ENCODE measurements at places on chromosomes 1 and 21.

DNA sequence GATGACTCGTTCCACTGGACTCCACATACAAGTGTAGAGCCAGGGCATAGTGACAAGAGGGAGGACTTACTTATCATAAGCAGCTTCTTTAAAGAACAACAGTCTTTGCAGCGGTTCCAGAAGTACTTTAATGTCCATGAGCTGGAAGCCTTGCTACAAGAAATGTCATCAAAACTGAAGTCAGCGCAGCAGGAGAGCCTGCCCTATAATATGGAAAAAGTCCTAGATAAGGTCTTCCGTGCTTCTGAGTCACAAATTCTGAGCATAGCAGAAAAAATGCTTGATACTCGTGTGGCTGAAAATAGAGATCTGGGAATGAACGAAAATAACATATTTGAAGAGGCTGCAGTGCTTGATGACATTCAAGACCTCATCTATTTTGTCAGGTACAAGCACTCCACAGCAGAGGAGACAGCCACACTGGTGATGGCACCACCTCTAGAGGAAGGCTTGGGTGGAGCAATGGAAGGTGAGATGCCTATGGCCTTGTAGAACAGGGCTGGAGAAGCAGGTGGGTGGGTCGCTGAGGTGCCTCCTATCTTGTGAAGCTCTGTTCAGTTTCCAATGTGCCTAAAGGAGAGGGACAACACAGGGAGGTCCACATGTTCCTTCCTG is 12.1 kb downstream of the MIA3 start:
- DNase-seq, result no peak

DNA sequence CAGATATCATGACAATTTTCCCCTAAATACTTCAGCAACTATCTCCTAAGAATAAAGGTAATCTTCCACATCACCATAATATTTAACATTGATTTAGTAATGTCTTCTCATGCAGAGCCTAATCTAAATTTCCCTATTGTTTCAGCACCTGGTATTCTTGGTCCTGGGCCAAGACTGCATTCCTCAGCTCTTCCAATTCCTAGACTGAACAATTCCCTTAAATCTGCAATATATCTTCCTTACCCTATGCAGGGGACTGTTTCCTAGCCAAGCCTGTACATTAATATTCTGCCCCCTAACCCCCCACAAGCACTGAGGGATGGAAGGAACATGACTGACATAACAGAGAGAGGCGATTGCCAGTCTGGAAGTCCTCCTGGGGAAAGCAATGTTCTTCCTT is 28.7 kb upstream of the DISP1 start:
- no peak for DNase-seq

DNA sequence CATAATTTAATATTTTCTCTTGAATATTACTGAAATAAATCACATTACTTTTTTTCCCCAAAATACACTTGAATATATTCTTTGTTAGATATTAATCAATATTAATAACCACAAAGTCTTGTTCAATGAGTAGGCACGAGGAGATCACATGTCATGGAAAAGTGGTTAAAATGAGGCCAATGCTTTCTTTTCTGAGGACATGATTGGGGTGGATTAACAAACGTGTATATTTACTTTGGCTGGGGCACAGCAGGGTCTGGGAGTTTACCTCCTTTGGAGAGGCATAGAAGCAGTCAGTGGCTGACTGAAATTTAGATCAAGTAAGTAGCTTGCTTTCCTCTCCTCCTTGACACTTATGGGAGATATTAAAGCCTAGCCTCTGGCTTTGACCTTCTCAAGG is 664.3 kb upstream of the B3GALT2 start:
- DNase-seq, result no peak

GRCh38 chr21:33132054-33132453 is 62.1 kb downstream of the OLIG1 start:
- no peak for DNase-seq

DNA sequence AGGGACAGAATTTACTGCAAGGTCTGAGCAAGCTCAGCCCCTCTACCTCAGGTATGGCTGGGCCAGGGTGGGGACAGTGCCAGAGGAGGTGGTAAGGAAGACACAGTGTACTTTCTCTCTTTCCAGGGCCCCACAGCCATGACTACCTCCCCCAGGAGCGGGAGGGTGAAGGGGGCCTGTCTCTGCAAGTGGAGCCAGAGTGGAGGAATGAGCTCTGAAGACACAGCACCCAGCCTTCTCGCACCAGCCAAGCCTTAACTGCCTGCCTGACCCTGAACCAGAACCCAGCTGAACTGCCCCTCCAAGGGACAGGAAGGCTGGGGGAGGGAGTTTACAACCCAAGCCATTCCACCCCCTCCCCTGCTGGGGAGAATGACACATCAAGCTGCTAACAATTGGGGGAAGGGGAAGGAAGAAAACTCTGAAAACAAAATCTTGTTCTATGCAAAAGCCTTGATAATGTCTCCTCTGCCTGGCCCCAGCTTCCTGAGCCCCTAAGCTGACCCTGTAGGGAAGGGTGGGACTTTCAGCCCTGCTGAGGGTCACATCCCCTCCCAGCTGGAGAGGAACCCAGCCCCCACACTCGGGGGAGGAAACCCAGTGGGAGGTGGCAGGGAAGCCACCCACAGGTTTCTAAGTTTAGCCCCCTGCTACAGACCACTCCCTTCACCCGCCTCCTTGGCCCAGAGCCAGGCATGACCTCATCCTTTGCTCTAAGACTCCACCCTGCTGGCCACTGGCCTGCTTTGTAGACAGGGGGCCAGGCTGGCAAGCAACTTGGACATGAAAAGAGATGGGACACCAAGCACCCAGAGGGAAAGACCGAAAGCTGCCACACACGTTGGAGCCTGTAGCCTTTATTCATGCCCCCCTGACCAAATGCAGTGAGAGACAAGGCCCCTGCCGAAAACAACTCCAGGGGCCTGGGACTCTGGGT is 6.4 kb downstream of the RHOC start:
- peak; percentile 77 for DNase-seq

DNA sequence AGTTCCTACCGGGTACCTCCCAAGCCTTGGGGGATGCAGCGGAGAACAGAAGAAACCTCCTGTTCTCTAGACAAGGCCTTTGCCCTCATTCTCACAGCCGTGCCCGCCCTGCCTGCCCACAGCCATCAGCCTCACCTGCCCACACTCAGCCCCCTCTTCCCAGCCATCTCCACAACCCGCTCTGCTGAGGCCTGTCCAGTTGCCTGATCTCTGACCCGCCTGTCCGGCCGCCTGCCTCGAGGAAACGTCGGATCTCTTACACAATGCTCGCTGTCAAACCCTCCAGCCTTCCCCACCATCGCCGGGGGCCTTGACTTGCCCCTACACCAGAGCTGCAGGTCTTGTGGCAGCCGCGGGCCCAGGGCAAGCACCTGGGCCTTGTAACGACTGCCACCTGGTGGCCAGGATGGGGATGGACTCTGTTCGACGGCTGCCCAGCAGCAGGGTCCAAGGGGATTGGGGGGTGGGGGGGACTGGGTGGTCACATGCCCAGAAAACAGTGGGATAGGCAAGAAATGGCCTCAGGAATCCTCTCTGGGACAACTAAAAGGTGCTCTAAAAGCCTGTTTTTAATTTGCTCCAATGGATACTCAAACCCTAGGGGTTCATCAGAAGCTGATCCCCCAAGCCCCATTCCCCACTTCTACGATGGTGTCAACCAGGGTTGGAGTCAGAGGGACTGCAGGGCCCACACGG is 31.0 kb downstream of the SLC45A1 start:
- DNase-seq, result peak; percentile 70

- DNase-seq, result no peak
These were observed 7.3 kb upstream of the TBX15 start for GRCh38 chr1:118995312-118996016.

DNA sequence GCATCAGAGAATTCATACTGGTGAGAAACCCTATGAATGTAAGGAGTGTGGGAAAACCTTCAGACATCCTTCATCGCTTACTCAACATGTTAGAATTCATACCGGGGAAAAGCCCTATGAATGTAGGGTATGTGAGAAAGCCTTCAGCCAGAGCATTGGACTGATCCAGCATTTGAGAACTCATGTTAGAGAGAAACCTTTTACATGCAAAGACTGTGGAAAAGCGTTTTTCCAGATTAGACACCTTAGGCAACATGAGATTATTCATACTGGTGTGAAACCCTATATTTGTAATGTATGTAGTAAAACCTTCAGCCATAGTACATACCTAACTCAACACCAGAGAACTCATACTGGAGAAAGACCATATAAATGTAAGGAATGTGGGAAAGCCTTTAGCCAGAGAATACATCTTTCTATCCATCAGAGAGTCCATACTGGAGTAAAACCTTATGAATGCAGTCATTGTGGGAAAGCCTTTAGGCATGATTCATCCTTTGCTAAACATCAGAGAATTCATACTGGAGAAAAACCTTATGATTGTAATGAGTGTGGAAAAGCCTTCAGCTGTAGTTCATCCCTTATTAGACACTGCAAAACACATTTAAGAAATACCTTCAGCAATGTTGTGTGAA is 12.8 kb downstream of the ZFP69B start:
- DNase-seq, result no peak

DNA sequence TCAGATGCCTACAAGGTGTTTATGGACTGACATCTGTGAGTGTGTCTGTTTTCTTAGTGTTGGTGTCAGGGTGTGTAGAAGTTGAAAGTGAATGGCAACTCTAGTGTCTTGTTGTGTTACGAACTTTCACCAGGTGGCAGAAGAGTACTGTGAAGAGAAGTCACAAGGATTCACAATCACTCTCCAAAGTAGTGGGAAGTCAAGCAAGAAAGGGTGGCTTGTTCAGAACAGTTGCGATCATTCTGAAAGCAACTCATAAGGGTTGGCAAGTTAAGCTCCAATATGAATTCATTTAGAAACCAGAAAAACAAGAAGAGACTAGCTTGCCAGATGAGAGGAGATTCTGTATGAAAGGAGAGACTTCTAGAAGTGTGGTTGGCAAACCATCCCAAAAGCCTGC is 86.1 kb downstream of the FASLG start:
- DNase-seq, result peak; percentile 34

DNA sequence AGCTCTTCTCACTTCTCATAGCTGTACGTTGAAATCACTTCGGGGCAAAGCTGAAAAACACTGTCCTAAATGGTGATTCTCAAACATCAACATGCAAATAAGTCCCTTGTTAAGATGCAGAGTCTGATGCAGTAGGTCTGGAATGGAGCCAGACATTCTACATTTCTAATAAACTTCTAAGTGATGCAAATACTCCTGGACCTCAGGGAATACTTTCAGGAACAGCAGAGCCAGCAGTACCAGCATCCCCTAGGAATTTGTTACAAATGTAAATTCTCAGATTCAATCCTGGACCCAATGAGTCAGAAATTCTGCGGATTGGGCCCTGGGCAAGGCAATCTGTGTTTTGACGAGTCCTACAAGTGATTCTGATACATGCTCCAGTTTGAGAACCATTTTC is 152.3 kb downstream of the PCNX2 start:
- no peak for DNase-seq

GRCh38 chr1:22500058-22500457 is 48.4 kb downstream of the ZBTB40 start:
- DNase-seq, result no peak

DNA sequence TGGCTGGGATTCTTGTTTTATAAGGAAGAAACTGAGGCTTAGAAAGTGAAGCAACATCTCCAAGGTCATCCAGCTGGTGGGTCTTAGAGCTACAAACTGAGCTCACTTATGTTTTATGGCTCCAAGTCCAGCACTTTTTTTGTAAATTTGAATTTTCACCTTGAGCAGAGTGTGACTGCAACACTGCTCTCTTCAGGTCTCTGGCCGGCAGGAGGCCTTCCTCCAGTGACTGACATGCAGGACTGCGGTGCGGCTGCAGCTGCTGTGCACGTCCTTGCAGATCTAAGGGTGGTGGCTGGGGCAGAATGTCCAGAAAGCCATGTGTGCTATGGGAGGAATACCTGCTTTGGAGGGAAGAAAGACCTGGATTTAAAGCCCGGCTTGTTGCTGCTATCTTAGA is 284.2 kb upstream of the POU3F1 start:
- no peak for DNase-seq

DNA sequence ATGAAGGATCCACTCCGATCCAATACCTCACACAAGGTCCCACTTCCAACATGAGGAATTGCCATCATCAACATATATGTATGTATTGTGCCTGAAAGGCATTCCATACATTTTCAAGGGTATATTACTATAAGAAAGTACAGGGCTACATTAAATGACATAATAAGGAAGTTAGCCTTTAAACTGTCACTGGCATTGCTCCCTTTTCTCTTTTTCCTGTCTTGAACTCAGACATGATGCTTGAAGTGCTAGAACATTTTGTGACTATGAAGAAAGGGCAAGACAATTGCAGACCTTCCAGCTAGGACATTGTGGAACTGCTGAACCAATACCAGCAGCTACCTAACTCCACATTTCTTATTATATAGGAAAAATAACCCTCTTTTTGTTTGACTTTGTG is 2.9 kb upstream of the TSPAN2 start:
- DNase-seq, result no peak

- no peak for DNase-seq
These were observed 215.0 kb downstream of the FMN2 start for GRCh38 chr1:240306673-240307072.

GRCh38 chr1:194503209-194503608 is 1316.8 kb upstream of the B3GALT2 start:
- DNase-seq, result no peak

DNA sequence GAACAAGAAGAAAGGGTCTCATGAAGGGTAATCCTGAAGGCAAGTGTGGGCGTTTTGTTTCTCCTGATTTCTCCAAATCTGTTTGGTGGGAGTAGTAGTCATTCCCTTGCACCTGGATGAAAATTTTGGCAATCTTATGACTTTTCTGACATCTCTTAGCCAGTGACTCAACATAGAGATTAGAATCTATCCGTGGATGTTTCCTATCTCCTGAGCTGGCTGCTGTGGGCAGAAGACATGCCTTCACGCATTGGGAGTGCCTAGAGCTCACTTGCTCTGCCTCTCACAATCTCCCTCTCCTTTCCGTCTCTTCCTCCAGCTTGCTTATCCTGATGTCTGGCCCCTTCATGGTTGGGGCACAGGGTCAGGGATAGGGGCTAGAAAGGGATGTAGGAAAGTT is 174.2 kb upstream of the NFIA start:
- no peak for DNase-seq

DNA sequence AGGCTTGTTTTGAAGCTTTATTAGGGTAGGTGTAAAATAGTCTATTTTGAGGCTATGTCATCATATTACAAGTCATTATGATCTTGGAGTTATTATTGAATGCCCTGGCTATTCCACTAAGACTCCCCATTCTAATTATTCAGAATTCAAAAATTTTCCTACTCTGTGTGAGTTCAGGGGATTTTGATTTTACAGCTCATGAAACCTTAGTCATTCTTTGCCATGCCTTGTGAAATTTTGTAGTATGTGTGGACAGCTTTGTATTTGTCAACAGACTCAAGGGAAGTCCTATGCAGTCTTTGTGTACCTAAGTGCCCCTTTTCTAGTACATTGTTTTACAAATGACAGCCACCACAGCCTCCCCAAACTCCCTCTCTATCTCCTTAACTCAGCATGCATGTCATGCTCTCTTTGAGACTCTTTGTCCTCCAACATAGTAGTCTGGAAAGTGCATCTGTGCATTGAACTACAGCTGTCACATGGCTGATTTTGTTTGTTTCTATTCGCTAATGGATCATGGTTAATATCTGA is 28.0 kb downstream of the CD1D start:
- DNase-seq, result no peak

- DNase-seq, result no peak
These were observed 71.4 kb upstream of the APOBEC4 start for GRCh38 chr1:183724350-183725042.

GRCh38 chr1:3491291-3492246 is 37.1 kb downstream of the ARHGEF16 start:
- DNase-seq, result peak; percentile 78
